ENCODE measurements at places on chromosomes 3 and 15.

- DNase-seq: no peak
These were observed 80.9 kb downstream of the PRICKLE2 start for GRCh38 chr3:64144241-64144900.

GRCh38 chr3:152243301-152243711 lies 25.4 kb upstream of the MBNL1 start:
- no peak for DNase-seq

DNA sequence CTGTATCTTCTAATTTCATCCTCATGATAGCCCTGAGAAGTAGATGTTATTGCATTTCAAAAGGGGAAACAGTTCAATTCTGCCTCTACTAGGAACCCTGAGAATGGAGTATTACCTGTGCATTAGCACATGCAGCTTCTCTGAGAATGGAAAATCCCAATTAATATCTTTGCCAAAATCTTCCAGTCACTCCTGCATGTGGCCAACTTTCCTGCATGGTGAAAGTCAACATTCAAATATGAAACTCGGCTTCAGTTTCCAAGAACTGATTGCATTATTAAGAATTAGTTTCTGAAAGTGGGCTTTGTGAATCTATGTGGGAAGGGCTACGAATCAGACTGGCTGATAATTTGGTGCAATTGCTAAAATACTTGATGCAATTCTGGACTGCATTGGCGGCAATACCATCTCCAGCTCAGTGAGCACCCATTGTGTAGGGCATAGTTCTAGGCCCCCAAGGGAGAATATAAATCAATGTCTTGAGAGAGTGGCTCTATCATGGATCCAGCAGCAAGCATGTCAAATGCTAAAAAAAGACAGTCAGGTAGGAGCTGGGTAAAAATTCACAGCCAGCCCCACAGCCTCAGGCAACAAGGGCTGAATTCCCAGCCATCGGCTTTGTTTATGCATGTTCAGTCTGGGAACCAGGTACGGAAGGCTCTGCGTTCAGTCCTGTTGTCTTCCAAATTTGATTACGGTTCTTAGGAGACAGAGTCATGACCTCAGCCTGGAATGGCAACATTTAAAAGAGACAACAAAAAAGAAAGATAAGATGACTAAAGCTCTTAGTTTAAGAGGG lies 18.8 kb upstream of the BCL6 start:
- DNase-seq: no peak

DNA sequence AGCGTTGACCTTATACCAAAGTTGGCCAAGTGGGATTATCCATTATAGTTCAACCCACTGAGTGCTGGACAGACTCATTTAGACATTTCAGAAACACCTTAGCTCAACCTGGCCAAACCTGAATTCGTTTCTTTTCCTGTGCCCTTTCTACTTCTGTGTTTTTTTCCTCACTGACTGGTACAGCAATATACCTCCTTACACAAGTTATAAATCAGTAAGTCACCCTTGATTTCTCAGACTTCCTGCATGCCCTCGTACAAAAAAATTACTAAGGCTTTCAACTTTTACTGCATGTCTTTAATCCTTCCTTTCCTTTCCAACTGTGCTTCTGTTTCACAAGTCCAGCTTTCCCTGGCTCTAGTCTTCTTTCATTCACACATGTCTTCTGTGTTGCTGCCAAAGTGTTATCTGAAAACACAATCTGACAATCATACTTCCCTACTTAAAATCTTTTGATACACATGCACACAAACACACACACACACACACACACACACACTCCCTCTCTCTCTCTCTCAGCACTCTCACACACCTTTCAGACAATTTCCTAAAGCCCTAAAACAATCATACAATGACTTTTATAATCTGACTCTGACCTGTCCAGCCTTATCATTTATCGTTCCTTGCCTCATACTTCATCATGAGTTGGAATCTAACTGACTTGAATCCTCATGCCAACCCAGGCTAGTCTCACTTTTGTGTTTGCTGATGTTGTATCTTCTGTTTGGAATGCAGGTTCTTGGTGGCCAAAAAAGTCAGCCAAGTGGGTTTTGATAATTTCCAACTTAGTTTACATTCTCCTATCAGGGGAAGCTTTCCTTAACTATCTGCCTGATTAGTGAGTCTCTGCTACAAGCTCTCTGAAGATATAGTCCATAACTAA lies 436.4 kb downstream of the NAALADL2 start:
- DNase-seq: no peak

DNA sequence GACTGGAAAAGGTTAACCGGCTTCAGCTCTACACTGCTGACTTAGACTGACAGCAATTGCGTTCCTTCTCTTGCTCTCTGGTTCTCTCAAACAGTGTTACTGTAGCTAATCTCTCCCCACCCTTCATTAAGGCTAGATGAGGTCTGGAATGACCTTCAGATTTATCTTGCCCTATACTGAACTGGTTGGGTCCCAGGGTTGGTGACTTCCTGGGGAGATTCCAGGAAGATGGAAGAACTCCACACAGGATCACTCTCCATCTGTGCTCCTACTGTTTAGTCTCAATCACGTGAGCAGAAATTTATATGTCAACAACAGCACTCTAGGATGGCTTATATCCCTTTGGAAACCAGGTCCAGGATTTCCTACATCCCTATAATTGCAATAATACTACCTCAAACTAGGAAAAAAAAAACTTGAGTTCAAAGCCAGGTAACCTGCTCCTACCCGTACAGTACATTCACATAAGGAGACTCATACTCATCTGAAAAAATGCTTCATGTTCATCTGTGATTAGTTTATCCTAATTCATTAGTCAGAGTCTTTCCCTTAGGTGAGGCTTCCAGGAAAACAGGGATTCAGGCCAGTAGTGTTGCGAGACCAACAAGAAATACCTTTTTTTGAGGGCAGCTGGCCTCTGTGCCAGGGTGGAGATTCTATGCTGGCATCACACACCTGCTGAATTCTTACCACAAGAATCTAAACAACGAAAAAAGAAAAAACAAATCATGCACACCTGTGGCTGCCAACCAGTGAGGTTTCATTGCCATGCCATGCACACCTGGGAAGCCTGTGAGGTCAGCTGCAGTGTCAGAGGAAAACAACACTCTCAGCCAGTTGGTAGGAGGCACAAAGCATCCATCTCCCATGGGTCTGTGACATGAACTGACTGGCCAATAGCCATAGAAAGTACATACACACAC lies 297.3 kb downstream of the MECOM start:
- no peak for DNase-seq

- DNase-seq: no peak
These were observed 66.3 kb upstream of the IQSEC1 start for GRCh38 chr3:13139471-13140065.

GRCh38 chr15:79779746-79780145 lies 117.1 kb downstream of the MTHFS start:
- DNase-seq: no peak

DNA sequence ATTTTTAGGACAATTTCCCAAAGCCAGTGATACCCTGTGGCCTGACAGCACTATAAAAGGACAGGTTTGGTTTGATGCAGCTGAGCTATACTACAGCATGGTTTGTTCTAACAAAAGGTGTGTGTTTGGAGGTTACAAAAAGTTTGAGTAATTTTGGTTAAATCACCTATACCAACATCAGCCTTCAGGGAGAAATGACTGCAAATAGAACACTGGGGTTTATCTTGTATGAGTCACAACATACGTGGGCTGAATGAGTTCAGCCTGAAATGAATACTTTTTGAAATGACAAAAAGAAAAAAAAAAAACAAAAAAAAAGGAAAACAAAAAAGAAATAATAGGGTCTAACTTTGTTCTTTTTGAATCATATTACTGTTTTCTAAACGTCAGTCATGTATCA lies 345.7 kb downstream of the CNTN3 start:
- no peak for DNase-seq

DNA sequence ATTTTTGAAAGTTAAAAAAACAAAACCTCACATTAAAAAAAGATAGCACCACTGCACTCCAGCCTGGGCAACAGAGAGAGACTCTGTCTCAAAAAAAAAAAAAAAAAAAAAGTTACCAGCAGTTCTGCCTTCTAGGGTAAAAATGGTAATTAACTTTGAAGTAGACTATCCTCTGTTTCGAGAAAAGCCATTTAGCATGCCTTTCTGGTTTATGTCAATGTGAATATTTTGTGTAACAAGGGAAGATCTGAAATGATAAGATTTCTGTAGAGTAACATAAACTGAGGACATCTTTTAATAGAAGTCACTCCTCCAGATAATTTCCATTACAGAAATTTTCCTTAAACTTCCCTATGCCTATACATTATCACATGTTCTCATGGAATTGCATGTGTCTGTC lies 203.2 kb upstream of the GAP43 start:
- DNase-seq: no peak

- no peak for DNase-seq
These were observed 11.5 kb downstream of the TCF12 start for GRCh38 chr15:56929933-56930332.

DNA sequence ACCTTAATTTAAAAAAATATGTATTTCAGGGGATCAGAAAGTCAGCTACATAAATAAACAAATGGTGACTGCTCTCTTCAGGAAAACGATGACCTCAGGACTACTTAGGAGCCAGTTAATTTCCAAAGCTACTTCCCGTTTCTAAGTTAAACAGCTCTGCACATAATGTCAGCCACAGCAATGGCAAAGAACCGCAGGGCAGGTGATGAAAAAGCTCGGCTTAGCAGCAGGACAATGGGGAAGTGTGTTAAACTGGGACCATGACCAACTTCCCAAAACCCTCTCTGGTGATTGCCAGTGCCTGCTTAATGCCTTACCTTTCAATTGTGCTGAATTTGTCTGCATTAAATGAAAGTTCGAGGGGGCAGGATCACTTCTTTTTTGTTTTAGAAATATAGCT lies 258.9 kb downstream of the FHIT start:
- DNase-seq: no peak

DNA sequence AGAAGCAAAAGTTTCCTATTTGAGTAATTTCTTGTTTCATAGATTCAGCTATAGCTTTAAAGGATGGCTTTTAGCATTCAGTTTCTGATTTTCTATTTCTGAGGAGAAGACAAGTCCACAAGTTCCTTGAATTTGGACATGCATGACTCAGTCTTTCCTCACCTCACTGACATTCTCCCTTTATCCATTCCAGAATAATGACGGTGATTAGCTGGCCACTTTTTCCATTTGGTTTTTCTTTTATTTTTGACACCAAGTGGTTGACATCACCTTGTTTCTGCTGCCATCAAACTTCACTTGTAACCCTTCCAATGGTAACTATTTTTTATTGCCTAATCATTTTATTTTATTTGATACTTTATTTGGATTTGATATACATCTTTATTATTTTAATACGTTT lies 404.4 kb upstream of the KCNMB2 start:
- DNase-seq: no peak

- no peak for DNase-seq
These were observed 44.4 kb upstream of the C3orf38 start for GRCh38 chr3:88105325-88105724.

DNA sequence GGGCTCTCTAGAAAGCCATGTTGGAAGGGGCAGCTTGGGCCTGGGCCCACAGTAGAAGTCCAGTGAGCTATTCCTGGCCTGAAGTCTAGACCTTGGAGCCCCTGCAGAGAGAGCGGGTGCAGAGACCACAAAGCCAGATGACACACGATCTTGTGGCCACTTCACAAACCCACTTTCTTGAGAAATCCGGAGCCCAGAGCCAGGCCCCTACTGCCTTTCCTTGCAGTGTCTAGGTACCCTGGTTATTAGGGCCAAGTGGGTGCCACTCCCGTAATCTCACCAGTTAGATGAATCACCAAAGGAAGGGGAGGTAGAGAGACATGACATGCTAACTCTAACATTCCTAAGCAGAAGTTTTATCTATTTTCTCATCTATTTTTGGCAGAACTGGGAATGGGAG lies 72.5 kb upstream of the ADAMTSL3 start:
- DNase-seq: no peak

GRCh38 chr3:179015551-179016020 lies 56.0 kb downstream of the ZMAT3 start:
- DNase-seq: peak; percentile 40

DNA sequence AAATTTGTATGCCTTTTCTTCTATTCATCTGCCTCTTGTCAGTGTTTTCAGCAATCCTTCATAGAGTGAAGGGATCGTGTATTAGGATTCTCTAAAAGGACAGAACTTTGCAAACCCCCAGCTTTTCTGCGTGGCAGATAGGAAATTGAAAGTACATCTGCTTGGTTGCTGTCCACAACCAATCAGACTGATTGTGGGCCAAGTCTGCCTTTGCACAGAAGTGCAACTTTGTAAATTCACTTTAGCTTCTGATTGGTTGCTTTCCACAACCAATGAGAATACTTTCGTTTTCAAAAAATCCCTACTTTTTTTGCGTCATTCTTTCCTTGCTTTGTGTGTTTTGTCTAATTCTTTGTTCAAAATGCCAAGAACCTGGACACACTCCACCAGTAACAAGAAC lies 847.4 kb downstream of the FHIT start:
- no peak for DNase-seq

DNA sequence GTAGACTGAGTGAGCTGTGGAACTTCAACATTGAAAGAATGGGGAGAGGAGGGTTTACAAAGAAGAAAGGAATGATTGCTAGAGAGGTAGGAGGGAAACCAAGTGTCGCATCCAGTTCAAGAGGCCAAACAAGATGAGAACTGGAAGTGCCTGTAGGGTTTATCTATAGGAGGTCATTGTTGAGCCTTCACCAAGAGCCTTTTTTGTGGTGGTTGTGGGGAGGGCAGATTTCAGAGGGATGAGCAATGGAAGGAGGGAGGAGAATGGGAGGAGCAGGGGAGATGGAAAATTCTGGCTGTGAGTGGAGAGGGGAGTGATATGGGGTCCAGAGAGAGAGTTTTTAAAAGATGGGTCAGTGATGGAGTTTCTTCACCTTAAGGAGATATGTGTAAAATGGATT lies 8.5 kb downstream of the PDIA5 start:
- DNase-seq: no peak

DNA sequence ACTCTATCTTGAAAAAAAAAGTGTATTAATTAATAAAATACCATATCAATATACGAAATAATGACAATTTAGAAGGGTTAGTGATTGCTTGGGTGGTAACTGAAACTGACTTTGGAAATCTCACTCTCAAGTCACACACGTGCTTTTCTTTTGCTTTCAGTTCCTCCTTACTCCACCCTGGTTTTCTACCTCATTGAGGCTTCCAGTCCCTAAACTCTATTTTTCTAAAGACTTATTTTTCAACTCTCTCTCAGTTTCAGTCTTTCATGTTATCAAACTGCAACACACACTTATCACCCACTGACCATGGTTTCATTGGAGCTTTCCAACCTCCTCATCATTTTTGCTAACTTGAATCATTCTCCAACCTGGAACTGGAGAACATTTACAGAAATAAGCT lies 23.5 kb downstream of the IL12A start:
- no peak for DNase-seq
